ENCODE measurements at places on chromosomes 5 and 9. TPM values are rescaled to one million over a fixed set of nuclear protein-coding genes. Genes with fewer than 3 reads are reported as not detected.
A peak's percentile ranks its signal among the peaks of the same experiment; 100 is the strongest.

- no peaks in the 10 kb centered on the region for H3K4me1 ChIP-seq
- no peak overlapping the region for H3K4me3 ChIP-seq
- no peak for DNase-seq
- no peaks in the 10 kb centered on the region for H3K36me3 ChIP-seq
- H3K27ac ChIP-seq = no peak overlapping the region
- peaks cover 39% of the 10 kb centered on the region for H3K27me3 ChIP-seq
These were observed 25.9 kb downstream of the ZDHHC11B start for GRCh38 chr5:758698-759053.

FIBCD1 gene
- total RNA-seq = 2.3 TPM

MELK gene
- total RNA-seq = 34.3 TPM

GRCh38 chr9:88198341-88198807 is 60.1 kb upstream of the SPATA31C2 start:
- peak overlapping the region; percentile 89 for H3K4me3 ChIP-seq
- H3K36me3 ChIP-seq = no peaks in the 10 kb centered on the region
- H3K27me3 ChIP-seq = no peaks in the 10 kb centered on the region
- peak overlapping the region; percentile 95 for H3K27ac ChIP-seq
- peaks cover 36% of the 10 kb centered on the region for H3K4me1 ChIP-seq
- DNase-seq = peak; percentile 69

OR1Q1 gene
- not detected for total RNA-seq

MLANA gene
- not detected for total RNA-seq

All from HFFc6 (cell line).